Putamen (tissue), 1 donor: ENCODE measurements at places on chromosomes 13 and 19.
A peak's percentile ranks its signal among the peaks of the same experiment; 100 is the strongest.

GRCh38 chr13:110772091-110772984 is 58.8 kb downstream of the ING1 start:
- no peak for DNase-seq

DNA sequence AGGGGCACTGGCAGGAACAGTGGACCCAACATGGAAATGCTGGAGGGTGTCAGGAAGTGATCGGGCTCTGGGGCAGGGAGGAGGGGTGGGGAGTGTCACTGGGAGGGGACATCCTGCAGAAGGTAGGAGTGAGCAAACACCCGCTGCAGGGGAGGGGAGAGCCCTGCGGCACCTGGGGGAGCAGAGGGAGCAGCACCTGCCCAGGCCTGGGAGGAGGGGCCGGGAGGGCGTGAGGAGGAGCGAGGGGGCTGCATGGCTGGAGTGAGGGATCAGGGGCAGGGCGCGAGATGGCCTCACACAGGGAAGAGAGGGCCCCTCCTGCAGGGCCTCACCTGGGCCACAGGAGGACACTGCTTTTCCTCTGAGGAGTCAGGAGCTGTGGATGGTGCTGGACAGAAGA is 4.1 kb downstream of the KLK2 start:
- no peak for DNase-seq

- DNase-seq, result no peak
Observed at GRCh38 chr13:76329004-76329403, 557.2 kb downstream of the KCTD12 start.

DNA sequence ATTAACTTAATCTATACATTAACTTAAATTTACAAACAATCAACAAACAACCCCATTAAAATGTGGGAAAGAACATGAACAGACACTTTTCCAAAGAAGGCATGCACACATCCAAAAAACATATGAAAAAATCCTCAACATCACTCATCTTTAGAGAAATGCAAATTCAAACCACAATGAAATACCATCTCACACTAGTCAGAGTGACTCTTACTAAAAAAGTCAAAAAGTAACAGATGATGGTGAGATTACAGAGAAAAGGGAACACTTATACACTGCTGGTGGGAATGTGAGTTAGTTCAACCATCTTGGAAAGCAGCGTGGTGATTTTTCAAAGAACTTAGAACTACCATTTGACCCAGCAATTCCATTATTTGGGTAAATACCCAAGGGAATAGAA is 759.2 kb upstream of the SLITRK1 start:
- no peak for DNase-seq

DNA sequence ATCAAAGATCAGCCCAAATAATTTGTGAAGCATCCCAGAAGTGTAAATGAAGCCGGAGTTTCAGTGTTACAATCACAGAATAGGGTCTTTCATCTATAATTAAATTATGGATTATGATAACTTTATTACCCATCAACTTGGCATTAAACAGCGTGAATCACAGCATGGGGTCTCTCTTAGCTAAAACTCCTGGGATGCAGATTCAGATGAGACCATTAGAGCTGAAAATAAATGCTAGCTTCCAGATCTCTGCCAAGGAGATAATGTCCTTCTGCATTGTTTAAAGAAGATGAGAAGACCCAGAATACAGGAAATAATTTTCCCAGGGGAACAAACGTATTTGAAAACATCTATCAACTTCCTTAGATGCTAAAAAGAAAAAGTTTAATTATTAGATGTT is 546.0 kb upstream of the PCDH9 start:
- no peak for DNase-seq

DNA sequence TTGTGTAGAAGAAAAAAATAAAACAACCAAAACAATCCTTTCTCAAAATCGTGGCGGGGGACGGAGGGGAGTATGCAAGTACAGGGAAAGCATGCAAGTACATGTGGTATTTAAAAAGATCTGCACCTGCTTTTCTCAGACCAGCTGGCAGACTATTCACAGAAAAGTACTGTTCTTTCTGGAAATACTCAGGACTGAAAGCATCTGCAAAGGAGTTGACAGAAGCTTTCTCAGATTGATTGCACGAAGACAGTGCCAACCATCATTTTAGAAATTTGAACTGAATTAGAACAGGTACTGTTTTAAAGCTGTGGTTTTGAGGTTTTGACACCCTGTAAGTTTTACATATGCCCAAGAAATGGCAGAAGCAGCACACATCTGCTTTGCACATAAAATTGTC is 19.8 kb upstream of the PCDH8 start:
- no peak for DNase-seq

- no peak for DNase-seq
Observed at GRCh38 chr13:30696278-30697176, 38.8 kb upstream of the ALOX5AP start.

DNA sequence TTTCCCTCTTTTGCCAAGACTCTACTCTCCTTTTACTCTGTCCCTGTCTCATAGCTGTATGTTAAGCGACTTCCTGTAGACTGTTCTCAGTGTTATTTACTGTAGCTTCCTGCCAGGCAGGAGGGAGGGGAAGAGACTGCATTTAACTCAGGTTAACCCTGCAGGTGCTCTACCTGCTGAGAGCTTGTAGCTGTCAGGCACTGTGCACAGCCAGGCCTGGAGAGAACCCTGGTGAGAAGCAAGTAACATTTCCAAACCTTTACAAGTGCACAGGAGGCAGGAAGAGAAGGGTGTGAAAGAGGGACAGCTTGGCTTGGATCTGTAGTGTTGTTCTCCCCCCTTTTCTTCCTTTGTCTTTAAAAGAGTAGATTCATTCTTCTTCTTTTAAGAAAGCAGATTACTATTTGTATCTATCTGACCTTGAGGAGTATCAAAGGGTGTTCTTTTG is 167.1 kb downstream of the LMO7 start:
- DNase-seq, result no peak

DNA sequence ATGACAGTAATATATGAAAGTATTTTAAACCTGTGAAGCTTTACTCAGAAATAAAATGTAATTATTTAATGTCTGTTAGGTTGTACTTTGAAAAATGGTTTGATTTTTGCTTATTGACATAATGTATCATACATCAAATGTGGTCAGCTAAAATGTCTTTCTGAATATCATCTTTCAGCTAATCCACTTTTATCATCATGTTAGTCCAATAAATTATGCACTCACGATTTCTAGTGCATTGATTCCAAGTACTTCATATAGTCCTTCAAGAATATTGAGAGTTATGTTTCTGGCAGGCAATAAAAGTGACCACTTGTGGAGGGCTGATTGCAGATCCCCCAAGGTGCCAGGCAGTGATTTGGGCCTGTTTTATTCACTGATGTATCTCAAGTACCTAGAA is 1204.1 kb downstream of the OLFM4 start:
- DNase-seq, result no peak

DNA sequence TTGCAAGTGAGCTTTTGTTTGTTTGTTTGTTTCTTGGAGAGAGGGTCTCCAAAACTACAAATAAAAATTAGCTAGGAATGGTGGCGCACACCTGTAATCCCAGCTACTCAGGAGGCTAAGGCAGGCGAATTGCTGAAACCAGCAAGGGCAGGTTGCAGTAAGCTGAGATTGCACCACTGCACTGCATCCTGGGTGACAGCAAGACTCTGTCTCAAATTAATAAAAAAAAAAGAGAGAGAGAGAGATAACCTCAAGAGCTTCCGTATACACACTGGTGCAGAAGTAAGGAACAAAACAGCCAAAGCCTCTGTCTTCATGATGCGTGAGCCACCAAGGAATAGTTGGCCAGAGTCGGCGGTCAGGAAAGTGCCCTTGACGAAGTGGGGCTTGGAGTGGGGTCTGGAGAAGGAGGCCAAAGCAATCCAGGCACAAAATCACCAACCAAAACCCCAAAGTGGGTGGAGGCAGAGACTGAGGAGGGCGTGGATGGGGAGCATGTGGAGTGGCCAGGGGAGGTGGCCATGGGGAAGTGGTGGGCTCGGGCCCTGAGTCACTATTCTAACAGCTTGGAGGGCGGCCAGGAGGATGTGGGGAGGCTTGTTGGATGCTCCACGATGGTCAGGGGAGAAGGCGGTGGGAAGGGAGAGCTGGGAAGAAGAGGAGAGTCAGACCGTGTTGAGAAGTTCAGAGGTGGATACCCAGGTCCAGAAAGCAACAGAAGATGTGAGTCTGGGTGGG is 21.2 kb upstream of the TOMM40 start:
- no peak for DNase-seq

DNA sequence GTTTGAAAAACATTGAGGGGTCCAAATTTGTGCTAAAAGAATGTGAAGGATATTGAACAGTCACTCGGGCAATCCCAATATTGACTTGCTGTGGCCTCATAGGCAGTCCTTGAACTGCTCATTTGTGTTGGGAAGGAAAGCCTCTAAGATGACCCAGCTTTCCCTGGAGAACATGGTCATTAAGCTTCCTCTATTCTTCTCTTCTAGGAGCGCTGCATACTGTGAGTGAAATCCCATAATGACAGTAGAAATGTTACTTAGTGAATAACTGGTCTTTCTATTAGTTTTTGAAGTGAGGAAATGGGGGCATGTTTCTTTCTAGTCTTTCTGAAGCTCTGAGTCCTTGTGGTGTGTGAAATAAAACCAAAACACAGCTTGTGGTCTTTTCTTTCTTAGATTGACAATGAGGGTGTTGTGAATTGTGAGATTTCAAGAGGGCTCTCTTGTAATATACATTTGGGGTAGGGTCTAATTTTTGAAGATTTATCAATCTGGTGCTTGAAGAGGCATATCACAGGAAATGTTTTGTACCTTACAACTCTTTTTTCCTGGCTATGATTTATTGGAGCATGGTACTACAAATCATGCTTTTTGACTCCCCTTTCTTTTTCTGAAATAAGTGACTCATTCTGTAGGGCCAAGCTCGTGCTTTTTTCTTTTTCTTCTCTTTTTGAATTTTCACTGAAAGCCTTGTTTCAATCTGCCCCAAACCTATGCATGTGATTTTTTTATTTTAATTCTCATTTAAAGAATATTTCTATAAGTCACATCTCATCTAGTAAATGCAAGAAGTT is 250.8 kb downstream of the OXGR1 start:
- no peak for DNase-seq

DNA sequence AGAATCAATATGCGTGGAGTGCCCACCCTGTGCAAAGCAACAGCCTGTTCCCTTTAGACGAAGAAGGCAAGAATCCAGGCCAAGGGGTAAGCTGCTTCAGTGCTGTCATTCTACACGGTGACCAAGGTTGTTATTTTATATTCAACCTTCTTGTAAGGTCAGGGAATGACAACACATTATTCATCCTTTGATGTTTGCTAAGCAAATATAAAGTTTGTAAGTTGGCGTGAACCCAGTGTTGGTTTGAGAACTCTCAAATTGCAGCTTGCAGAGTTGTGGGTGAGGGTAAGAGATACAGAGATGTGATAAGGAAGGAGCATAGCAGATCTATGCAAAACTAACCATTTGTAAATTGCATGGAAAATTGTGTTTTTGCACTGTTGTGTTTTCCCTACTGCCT is 436.7 kb downstream of the FGF9 start:
- no peak for DNase-seq

GRCh38 chr19:28301463-28301862 is 911.5 kb downstream of the UQCRFS1 start:
- no peak for DNase-seq

DNA sequence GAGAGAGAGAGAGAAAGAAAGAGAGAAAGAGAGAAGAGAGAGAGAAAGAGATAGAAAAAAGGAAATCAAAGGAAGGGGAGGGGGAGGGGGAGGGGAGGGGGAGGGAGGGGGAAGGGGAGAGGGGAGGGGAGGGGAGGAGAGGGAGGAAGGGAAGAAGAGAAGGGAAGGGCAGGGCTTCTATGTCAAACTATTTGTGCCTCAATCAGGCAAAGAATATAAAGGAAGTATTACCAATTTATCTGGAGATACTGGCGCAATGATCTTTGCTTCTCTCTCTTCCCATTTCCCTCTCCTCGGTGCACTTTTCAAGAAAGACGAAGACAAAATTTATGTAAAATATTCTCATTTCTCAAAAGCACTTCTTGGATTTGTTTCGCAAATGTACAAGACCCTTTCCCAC is 9.3 kb upstream of the INSR start:
- no peak for DNase-seq

- no peak for DNase-seq
Observed at GRCh38 chr13:23656637-23657371, 86.6 kb downstream of the TNFRSF19 start.

DNA sequence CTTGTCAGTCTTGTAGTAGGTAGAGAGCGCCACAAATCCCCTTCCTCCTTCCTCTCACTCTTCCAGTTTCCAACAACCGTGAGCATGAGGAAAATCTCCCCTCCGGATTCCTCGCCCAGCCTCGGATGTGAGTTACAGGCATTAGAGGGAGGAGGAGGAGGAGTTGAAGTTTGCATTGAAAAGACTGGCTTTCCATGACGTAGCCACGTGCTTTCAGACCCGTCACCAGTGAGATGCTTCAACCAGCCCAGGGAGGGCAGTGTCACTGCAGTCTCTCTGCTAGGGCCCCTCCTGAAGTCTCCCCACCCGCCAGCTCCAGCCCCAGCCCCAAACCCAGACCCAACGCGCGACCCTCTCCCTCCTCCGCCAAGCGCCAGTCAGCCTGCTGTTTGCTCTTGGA is 442 bp upstream of the FGF14 start:
- peak; percentile 75 for DNase-seq

DNA sequence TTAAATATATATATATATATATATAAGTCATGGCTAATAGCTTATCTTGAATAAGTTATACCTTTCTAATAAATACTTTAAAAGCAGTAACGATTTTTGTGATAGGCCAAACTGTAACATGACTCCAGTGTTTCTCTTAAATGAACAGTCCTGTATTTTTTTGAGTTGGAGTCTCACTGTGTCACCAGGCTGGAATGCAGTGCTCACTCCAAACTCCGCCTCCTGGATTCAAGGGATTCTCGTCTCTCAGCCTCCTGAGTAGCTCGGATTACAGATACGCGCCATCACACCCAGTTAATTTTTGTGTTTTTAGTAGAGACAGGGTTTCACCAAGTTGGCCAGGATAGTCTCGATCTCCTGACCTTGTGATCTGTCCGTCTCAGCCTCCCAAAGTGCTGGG is 814.2 kb upstream of the SLITRK5 start:
- no peak for DNase-seq

GRCh38 chr13:113145496-113145895 is 13.0 kb upstream of the PROZ start:
- no peak for DNase-seq

DNA sequence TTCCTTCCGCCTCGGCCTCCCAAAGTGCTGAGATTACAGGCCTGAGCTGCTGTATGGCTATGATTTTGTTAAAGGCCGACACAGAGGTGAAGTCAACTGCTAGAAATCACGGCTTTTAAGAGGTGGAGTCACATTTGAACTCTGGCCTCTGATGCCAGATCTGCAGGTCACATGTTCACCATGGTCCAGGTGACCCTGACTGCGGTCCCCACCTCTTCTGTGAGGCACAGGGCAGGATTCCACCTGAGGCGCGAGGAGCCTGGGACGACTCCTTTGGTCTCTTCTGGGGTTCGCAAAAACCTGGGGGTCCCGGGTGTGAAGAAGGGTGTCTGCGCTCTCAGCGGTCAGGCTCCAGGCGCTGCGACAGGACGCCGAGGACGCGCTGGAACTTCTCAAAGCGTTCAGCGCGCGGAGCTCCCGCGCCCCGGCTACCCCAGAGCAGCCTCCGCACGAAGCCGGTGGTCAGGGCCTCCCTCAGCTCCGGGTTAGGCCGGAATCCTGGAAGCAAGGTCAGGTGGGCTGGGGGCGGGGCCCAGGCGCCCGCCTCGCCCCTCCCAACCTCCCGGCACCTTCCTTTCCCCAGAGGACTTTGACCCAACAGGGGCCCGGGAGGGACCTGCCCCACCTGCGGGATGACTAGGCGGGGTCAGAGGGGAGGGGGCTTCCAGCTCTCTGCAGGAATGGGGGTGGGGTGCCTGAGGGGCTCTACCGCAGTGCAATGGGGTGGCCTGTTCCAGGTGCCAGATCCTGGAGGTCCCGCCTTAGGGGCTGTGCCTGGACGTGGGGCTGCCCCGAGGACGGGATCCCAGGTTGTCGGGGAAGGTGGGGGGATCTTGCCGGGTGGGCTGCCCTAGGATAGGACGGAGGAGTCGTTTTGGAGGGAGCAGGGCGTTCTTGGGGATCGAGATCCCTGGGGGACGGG is 13.0 kb downstream of the TRIP10 start:
- DNase-seq, result no peak
